ENCODE measurements at places on chromosomes 7 and 10.

GRCh38 chr10:71213761-71214440 is 1.5 kb downstream of the UNC5B start:
- peak; percentile 49 for DNase-seq

- DNase-seq: no peak
Observed at GRCh38 chr7:24403557-24403956, 119.6 kb downstream of the NPY start.

GRCh38 chr7:28840592-28840995 is 117.5 kb downstream of the TRIL start:
- DNase-seq: peak; percentile 52

DNA sequence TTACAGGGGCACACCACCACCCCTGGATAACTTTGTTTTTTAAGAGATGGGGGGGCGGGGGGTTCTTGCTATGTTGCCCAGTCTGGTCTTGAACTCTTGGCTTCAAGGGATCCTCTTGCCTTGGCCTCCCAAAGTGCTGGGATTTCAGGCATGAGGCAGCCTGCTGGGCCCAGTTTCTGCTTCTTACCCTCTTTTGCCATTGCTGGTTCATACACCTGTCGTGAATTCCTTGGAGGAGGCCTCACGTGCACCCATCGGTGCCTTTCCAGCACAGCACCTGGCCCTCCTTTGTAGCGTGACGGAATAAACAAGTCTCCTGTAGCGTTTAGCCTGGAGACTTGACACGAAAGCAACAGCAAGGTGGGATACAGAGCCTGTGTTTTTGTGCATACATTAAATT is 75.5 kb downstream of the CARD11 start:
- no peak for DNase-seq

DNA sequence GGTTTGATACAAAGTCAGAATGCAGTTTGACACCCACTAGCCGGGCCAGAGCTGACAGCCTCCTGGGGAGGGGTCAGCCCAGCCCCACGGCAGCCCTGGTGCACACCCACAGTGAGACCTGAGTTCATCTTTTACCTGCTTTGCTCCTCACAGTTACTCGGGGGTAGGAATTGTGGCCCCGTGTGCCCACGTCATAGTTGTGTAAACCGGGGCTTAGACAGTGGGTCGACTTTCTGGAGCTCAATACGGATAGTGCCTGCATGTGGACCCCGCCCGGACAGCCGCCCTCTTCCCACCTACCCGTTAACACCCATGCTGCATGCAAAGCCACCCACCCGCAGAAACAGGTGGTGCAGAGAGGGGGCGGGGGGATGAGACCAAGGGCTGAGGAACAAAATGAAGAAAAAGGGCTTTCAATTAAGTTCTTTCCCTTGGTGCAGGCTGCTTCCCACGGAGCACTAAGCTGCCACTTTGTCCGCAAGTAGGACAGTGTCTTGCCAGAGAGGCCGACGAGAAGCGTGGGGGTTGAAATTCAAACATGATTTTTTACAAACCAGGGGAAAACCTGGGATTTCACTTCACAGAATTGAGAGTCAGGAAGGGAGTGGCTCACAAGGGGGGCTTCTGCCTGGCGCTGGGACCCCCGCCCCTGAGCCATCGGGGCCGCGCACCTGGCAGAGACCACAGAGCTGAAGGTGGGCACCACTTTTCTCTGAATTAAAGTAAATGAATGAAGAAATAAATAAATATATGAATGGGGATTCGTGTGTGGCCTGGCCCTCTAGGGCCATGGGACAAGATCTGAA is 24.6 kb upstream of the FOXL3 start:
- no peak for DNase-seq

DNA sequence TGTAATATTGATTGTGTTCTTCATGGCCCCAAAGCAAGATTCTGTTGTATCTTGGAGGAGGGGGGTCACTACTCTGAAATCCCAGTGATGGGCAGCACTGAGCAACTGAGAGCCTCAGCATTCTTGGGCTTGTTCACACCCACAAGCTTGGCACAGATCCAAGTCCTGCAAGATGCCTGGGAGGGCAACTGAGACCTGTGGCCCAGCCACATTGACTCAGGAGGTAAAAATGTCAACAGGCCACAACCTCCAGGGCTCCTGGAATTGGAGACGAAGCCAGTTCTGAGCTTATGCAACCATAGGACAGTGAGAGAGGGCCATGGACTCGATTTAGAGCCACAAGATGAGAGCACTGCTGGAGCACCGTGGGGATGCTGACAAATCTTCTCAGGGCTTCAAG is 3.1 kb upstream of the DOCK1 start:
- DNase-seq: peak; percentile 85

- DNase-seq: no peak
Observed at GRCh38 chr7:132453826-132454225, 122.4 kb downstream of the PLXNA4 start.

GRCh38 chr10:100004805-100005510 is 4.8 kb downstream of the DNMBP start:
- DNase-seq: peak; percentile 64

- DNase-seq: no peak
Observed at GRCh38 chr7:114921631-114922025, 266 bp upstream of the MDFIC start.

GRCh38 chr7:630111-630511 is 96.4 kb upstream of the DNAAF5 start:
- DNase-seq: no peak

DNA sequence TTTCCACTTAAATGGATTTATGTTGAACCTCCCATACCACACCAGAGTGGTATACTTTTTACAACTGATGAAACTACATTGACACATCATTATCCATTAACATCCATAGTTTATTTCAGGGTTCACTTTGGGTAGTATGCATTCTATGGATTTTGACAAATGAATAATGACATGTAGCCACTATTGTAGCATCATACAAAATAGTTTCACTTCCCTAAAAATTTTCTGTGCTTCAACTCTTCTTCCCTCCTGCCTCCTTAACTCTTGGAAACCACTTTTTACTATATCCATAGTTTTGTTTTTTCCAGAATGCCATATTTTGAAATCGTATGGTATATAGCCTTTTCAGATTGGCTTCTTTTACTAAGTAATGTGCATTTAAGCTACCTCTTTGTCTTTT is 199.5 kb upstream of the TMEM196 start:
- no peak for DNase-seq

DNA sequence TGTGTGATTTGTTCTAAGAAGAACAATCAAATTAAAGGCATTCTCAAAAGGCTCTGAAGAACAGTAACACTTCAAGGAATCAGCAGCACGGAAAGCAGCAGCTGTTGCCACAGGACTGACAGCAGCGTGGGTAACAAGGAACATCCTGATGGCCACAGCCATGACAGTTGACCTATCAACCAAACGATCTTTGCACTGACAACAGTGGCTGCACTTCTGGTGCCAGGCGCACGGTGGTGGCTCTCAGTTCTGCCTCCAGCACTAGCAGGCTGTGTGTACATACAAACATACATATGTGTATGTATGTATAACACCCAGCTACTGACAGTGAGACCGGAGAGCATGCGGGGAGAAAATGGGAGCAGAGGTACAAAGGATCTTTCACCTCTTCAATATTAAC is 114.1 kb downstream of the ZFAND4 start:
- no peak for DNase-seq

- DNase-seq: no peak
Observed at GRCh38 chr7:39824456-39825200, 125.4 kb upstream of the CDK13 start.

- DNase-seq: peak; percentile 50
Observed at GRCh38 chr7:116501425-116502167, 2.1 kb downstream of the CAV2 start.

- no peak for DNase-seq
Observed at GRCh38 chr10:26455567-26456315, 17.6 kb downstream of the APBB1IP start.

DNA sequence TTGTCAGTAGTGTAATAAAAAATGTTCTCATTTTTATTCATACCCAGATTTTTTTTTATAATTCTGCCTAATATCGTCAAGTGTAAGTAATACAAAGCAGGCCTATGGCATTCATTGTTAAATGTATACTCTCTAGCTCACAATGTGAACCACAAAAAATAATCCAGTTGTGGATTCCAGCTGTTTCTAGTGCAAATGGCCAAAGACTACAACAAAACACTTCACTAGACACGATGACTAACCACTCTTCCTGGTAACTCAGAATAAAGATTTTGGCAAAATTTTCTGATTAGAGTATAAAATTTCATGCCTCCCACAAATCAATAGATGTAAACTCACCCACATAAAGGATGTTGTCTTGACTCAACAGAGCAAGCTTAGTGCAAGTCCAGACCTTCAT is 396.6 kb downstream of the DGKB start:
- DNase-seq: no peak

GRCh38 chr7:110205899-110206298 is 885.0 kb upstream of the LRRN3 start:
- DNase-seq: peak; percentile 21

- peak; percentile 27 for DNase-seq
Observed at GRCh38 chr10:63266391-63267316, 133.5 kb downstream of the NRBF2 start.

GRCh38 chr10:11782793-11783557 is 40.2 kb upstream of the PROSER2 start:
- peak; percentile 78 for DNase-seq

GRCh38 chr10:89837165-89838043 is 136.0 kb downstream of the KIF20B start:
- DNase-seq: peak; percentile 45

DNA sequence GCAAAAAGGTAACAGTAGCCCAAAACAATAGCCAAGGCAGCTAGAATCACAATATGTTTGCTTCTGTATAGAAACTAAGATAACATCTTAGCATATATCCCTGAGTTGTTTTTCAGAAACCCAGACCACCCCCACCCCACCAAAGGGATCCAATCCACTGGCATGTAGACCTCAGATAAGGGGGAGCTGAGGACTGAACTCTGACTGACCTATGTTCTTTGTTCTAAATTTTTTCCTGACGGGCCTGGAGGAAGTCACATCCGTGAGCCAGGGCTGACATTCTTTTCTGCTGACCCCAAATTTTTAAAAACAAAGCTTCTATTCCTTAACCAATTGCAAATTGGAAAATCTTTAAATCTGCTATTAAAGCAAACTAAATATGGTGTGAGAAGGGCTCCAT is 493.9 kb upstream of the IGFBP3 start:
- peak; percentile 63 for DNase-seq

GRCh38 chr10:53315709-53316108 is 543.1 kb upstream of the MBL2 start:
- DNase-seq: peak; percentile 53

DNA sequence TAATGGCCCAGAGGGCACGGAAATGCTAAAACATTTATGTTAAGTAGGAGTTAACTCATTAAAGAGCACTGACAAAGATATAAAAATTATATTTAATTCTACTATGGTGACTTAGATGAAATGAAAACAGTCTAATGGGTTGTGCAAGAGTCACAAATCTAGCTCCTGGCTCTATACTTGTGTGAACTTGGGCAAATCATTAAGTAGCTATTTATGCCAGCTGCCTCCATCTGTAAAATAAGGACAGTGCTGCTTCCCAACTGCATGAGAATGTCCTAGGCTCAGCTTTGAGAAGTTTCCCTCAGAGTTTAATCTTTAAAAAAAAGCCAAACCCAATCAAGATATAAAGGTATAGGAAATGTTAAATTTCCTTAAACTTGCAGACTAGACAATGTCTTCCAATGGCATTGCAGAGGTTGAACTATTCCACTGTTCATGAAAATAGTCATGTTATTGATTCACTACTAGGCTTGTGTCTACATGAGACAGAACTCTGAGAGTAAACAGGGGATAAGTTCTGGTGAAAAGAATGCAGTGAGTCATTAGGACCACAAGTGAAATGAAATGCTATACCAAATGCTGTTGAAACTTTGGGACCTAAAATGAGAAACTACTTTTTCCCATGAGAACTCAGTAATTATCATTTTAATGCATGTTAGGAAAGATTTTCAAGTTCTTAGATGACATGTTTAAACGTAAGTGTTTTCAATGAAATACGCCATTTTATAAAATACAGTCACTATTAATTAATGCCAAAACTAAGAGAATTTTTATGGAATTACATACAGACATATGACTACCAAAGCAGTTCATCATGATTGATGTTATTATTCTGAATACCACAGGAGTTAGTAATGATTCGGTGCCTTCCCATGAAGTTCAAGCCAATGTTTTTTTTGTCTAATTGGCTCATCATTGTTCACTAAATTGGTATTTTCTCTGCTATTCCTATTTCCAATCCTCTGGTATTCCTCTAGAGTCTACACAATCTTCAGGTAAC is 84.2 kb downstream of the CDK6 start:
- peak; percentile 96 for DNase-seq

- DNase-seq: no peak
Observed at GRCh38 chr10:65675236-65675635, 1250.6 kb upstream of the LRRTM3 start.

GRCh38 chr10:35493196-35494118 is 111.7 kb upstream of the GJD4 start:
- no peak for DNase-seq

GRCh38 chr7:151795168-151795811 is 81.6 kb downstream of the PRKAG2 start:
- DNase-seq: no peak

DNA sequence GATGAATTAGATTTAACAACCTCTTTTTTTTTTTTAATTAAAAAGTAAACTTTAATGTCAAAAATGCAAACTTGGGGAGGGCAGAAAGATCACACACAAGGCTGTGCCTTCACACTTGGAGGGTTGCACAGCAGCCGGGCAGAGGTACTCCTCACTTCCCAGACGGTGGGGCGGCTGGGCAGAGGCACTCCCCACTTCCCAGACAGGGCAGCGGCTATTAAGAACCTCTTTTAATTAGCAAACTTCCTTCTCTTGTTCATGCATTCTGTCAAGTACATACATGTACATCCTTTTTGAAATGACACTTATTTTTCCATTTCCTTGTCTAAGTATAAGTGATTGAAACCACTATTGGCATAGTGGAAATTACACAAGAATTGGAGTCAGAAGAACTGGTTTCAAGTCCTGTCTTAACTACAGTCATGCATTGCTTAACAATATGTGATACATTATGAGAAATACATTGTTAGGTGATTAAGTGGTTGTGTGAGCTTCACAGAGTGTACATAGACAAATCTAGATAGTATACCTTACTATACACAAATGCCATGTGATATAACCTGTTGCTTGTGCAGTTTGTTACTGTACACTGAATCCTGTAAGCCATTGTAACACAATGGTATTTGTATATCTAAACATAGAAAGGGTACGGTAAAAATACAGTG is 26.5 kb downstream of the BTRC start:
- no peak for DNase-seq

DNA sequence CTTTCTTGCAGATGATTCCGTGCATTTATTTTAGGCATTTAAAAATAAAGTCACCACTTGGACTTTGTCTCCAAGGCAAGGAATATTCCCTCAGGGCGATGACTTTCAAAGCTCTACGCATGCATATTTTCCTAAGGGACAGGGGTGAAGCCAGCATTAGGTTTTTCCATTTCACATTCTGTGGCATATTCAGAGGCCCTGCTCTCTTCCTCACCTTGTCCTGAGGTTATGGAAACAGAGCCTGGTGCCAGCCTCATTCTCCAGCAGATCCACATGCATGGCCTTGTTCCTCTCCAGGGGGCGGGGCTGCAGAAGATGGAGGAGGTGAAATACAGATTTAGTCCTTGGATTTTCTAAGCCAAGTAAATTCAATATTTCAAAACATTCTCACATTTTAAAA is 11.6 kb upstream of the LYZL1 start:
- no peak for DNase-seq
